ENCODE measurements at places on chromosomes 11 and 22. TPM values are rescaled to one million over a fixed set of nuclear protein-coding genes. Genes with fewer than 3 reads are reported as not detected.

The PKP3 gene
- 170 TPM for total RNA-seq

GRCh38 chr11:126839496-126839895 lies 161.1 kb downstream of the KIRREL3 start:
- DNase-seq: no peak

- DNase-seq: peak; percentile 11
Measured at GRCh38 chr11:469684-470560, 19.8 kb downstream of the PTDSS2 start.

- peak; percentile 13 for DNase-seq
Measured at GRCh38 chr11:62958547-62959421, 26.0 kb downstream of the SLC22A6 start.

GRCh38 chr11:120859552-120860295 lies 164.2 kb upstream of the TBCEL start:
- no peak for DNase-seq

The PDHX gene
- 26.3 TPM for total RNA-seq

DNA sequence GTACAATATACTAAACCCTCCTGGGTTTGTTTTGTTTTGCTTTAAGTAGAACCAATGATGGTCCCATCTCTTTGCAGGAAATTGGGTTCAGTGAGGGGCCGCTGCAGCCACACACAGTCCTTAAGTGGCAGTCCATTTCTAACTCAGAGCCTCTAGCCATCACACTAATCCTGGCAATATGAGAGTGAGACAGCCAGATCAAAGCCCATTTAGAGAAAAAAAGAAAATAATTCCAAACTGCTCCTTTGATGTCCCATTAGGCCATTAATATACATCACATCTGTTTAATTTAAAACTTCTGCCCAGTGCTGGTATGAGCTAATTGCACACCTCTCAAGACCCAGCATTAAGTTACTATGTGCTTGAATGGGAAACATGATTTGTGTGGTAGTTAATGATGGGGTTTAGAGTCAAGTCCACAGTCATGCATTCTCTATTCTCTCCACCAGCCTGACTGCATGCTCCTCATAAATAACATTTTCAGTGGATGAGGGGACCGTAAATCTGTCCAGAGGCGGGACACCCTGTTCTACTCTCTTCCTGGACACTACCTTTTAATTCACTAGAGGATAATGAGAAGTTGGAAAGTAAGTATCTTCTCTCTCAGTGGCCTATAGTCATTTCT lies 53.8 kb upstream of the BIRC3 start:
- no peak for DNase-seq

DNA sequence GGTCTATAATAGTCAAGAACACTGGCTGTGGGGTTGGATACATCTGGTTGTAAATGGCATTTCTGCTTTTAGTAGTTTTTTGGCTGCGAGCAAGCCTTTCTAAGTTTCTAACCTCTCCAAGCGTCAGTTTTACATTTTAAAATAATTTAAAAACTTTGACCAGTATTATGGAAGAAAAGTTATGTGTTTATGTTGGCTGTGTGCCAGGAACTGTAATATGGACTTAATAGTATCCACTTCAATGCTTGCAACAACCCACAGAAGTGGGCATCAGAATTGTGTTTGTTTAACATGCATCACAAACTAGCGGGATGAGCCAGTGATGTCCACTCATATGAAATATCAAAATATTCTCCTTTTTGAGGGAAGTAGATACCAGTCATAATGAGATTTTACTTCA lies 844.2 kb downstream of the JRKL start:
- DNase-seq: no peak

The SLC29A2 gene
- 4.4 TPM for total RNA-seq

The NLRP14 gene
- total RNA-seq: 0.07 TPM

- no peak for DNase-seq
Measured at GRCh38 chr11:64382586-64382985, 23.6 kb downstream of the RPS6KA4 start.
